ENCODE measurements at places on chromosomes 7 and 10.

DNA sequence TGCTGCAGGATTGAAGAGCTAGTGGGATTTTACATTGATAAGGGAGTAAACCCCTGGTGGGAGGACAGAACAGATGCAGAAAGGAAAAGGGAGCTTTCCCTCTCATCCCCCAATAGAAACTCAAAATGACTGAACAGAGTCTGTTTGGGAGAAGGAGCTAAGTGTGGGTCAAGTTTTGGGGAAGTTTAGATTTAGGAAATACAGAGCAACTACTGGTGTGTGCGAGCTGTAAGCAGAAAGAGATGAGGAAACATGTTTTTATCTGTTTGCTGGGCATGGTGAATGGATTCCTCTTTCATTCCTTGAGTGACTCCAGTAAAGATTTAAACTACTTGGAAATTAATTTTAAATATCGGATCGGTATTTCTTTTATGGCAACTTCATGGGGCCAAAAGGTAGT is 132.7 kb downstream of the AOAH start:
- no peak for DNase-seq

DNA sequence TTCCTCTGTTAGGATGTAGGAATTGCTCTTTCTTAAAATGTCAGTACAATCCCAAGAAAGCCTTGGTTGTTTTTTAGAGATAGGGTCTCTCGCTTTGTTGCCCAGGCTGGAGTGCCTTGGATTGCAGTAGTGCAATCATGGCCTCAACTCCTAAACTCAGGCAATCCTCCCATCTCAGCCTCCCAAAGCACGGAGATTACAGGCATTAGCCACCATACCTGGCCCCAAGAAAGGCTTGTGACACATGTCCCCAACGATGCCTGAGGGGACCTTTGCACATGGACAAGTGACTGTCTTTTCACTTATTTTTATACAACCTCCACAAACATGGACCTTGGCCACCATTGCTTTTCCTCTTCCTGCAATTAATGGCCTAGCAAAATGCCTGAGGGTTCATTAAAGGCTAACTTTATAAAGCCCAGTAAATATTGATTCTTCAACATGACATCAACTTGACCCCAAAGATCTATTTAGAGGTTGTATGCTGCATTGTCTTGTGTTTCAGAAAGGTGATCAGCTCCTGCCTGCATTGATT is 10.0 kb upstream of the SPOCK2 start:
- no peak for DNase-seq

DNA sequence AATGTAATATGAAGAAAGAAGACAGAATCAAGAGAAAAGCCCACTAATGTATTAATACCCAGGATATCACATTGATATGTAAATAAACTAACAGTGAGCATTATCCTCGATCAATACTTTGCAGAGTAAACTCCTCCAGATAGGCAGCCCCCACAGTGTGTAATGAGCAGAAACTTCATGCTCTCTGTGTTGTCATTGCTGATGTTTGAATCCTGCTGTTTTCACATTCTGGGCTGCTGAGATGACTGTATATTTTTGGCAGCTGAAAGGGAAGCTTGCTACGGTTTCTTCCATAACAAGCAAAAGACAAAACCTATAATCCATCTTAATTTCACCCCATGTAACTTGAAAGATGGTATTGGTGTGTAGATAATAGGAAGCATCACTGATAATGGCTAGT is 15.3 kb upstream of the THSD7A start:
- DNase-seq = no peak

DNA sequence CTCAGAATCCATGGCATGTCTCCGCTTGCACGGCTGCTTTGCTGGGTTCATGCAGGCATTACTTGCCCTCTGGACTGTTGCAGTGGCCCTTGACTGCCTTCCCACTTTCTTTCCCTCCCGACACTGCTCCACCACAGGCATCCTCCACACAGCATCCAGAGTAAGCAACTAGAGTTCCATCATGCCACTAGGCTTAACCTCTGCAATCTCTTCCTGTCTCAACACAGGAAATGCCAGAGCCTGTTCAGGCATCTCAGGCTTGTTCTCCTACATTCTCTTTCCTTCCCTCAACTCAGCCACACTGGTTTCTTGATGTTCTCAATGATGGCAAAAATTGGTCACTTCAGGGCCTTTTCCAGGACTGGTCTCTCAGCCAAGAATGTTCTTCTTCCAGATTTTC is 284.5 kb upstream of the KLF6 start:
- no peak for DNase-seq

DNA sequence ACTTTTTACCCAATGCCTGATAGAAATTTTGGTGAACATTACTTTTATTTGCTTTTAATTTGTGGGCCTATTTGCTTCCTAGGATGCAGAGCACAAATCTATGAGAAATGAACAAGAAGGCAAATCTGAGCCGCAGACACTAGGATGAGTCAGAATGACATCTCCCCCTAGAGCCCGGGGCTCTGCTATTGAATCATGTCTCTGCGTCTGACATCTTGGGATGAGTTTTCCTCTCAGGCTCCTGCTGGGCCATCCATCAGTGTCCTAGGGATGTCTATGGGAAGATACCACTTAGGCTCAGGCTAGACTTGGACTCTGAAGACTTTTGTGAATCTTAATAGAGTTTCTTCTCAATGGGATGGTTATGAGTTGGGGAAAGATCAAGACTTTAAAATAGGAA is 157.3 kb upstream of the MTPN start:
- no peak for DNase-seq

DNA sequence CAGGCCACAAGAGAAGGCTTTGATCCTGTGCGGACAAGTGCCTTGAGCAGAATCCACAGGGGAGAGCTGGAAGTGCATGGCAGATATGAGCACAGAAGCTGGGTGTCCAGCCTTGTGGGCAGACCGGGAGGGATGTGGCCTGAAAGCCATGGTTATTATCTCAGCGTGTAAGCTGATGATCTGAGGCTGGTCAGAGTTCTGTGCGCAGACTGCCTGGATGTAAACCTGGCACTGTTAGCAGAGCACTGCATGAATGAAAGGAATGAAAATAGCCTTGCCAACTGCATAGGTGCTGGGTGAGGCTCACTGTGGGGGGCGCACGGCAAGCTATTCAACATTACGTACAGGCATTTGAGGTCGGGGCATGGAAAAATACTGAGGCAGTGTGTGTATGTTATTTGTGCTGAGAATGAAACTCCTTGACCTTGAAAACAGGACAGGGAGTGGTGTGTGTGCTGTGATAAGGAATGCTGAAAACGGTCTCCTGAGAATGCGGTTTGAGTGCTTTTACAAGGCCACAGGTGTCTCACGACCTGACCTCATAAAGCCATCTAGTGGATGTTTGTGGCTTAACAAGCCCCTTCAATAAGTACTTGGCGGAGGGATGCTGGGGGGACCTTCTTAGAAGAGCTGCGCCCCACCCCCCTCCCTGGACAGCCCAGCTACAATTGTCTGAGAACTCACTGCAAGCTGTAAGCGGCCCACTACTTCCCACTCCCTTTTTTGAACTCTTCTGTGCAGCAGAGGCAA is 18.7 kb downstream of the AKR1C1 start:
- peak; percentile 44 for DNase-seq

DNA sequence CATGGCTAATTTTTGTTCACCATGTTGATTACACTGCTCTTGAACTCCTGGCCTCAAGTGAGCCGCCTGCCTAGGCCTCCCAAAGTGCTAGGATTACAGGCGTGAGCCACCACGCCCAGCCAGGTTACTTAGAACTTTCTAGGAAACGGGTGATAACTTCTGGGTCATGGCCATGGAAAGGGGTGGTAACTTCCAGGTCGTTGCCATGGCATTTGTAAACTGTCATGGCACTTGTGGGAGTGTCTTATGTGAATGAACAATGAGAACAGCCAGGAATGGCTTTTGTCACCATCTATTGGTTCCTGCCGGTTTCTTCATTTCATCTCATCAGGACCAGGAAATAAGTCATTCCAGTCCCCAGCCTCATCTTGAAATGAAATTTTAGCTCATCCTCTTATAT is 120.9 kb downstream of the SLC16A9 start:
- no peak for DNase-seq

- DNase-seq = no peak
These were observed 79.8 kb downstream of the ZNF92 start for GRCh38 chr7:65453341-65454030.

GRCh38 chr10:3090914-3091787 is 23.8 kb downstream of the PFKP start:
- DNase-seq = peak; percentile 69

- DNase-seq = no peak
These were observed 49.6 kb upstream of the TPK1 start for GRCh38 chr7:144885478-144885877.

GRCh38 chr7:42552227-42552626 is 315.2 kb upstream of the GLI3 start:
- no peak for DNase-seq

DNA sequence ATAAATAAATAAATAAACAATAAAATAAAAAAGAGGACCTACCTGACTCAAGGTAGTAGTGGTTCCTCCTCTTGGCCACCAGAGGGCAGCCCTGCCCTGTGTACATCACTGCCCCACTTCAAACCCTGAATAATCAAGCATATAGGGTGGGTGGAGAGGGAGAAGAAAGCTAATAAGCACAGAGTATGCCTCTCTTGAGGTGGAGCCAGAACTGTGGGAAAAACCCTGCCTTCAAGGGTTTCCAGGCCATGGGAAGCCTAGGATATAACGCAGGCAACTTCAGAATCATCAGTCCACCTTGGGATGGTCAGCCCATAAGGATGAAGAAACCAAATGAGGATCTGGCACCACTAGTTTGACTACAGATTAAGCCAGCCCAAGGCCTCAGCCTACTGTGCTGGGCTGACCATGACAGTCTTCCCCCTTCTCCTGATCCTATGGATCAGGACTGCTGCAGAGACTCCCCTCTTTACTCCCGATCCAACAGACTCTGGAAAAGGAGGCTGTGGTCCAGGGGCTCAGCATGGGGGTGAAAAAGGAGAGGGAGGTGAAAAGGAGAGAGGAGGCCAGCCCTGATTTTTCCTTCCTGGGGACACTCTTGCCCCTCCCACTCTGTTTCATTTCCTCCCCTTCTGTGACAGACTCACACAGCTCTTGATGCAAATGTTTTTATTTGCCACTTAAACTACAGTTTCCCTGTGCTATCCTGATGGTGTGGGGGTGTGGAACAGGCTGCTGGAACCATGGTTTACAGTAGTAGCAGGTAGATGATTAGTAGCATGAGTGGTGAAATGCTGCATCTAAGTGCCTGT is 10.1 kb downstream of the AVPI1 start:
- DNase-seq = peak; percentile 86

GRCh38 chr10:63667596-63668480 is 146.6 kb downstream of the REEP3 start:
- no peak for DNase-seq

DNA sequence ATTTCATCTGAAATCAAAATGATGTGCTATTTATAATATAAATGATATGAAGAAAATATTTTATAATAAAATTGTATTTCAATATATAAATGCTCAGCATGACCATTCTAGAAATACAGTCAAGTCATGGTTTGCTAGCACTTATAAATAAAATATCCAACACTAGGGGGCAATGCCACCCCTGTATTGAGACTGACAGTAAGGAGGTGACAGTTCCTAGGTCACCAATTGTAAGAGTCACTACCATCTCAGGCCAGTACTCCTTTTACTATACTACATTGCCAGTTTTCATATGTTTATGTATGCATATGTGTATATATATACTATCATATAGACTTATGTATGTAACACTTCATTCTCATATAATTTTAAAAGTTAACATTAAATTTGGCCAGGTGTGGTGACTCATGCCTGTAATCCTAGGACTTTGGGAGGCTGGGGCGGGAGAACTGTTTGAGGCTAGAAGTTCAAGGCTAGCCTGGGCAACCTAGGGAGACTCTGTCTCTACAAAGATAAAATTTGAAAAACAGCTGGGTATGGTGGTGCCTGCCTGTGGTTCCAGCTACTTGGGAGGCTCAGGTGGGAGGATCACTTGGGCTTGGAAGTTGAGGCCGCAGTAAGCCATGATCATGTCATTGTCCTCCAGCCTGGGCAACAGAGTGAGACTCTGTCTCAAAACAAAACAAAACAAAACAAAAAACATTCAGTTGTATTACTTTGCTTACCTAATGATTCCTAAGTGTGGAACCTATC is 2.4 kb upstream of the CNOT4 start:
- DNase-seq = peak; percentile 54

GRCh38 chr7:128152721-128153120 is 88.4 kb upstream of the LEP start:
- DNase-seq = no peak

DNA sequence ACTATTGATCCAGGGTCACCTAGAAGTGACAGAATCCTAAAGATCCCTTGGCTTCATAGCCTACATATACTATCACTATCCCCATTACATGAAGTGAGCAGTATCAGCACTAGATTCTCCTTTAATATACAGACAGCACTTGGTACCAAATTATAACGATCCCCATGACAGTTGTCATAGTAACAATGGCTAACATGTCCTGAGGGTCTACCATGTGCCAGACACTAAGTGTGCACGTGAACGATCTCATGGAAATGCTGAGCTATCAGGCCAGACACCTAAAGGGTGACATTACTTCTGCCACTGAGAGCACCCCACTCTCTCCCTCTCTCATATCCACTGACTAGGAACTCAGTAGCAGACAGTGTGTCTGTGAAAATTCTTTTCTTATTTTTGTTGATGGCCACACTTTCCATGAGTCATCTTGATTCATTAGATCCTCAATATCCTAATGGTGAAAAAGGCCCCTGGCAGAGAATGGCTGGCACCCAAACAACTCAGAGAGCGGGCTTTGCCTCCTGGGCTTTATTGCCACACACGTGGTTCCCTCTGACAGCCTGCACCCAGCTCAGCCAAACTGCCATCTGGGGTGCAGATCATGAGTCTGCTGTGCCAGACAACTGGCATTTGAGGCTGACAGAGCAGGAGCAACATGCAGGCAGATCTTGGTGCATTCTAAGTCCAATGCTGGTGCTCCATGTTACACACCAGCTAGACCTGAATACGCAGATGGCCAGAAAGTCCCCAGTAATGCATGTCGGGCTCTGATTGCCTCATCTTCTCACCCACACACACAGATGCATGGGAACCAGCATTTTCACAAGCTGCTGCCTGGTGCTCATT is 176.3 kb downstream of the DGKI start:
- DNase-seq = no peak

- DNase-seq = peak; percentile 19
These were observed 182.8 kb downstream of the ZWINT start for GRCh38 chr10:56178210-56178609.

Measured in iPS-NIHi11 (cell line).